ENCODE measurements at places on chromosomes 2 and 18. TPM values are rescaled to one million over a fixed set of nuclear protein-coding genes. Genes with fewer than 3 reads are reported as not detected.

DNA sequence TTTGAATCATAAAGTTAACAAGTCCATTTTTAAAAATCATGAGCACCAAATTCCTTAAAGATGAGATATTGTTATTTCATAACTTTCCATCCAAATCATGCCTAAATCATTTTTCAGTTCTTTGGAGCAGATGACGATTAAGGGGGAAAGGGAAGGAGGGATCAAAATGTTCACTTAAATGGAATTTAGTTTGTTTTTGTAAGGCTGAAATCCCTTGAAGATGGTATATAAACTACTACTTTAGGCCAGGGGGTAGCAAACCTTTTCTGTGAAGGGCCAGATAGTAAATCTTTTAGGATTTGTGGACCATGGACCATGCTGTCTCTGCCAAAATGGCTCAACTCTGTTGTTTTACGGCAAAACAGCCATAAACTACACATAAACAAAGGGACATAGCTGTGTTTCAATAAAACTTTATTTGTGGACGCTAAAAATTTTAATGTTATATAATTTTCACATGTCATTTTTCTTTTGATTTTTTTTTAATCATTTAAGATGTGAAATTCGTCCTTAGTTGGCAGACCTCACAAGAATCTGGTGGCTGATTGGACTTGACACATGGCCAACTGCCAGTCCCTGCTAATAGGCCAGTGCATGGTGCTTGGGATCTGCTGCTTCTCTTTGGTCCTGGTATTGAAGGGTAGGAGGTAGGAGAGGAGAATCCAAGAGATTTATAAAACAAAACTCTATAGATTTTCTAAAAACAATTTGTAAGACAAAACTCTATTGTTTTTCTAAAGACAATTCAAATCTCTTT, 52.0 kb upstream of the RTN4 start:
- H3K4me3 ChIP-seq, result no peak overlapping the region
- peak; percentile 96 for DNase-seq
- peaks cover 25% of the 10 kb centered on the region for H3K4me1 ChIP-seq
- H3K27ac ChIP-seq, result peak overlapping the region; percentile 100
- no peaks in the 10 kb centered on the region for H3K36me3 ChIP-seq

The SPHKAP gene
- not detected for total RNA-seq

The PLCL1 gene
- 0.18 TPM for total RNA-seq

The AKAIN1 gene
- total RNA-seq, result not detected

The GPR39 gene
- 9.0 TPM for total RNA-seq

The CFLAR gene
- 48.3 TPM for total RNA-seq

GRCh38 chr2:24076849-24077534, 866 bp upstream of the SF3B6 start:
- no peaks in the 10 kb centered on the region for H3K27me3 ChIP-seq
- peak overlapping the region; percentile 73 for H3K4me3 ChIP-seq
- H3K36me3 ChIP-seq, result peaks cover 10% of the 10 kb centered on the region
- H3K27ac ChIP-seq, result peak overlapping the region; percentile 40
- no peak for DNase-seq

DNA sequence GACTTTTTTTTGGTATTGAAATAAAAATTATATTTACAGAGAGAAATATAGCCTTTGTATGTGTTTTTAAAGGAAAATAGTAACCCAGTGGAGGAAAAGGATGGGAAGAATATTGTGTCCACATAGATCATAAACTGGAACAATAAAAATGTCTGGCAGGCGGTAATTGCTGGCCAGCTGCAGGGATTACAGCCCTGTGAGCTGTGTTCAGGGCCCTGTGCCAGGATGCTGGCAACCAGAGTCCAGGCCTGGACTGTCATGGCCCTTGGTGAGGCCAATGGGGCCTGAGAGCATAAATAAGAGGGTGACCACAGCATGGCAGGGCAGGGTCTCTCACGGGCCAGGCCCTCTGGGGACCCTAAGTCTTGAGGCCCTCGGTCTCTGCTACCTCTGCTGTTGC, 171.2 kb downstream of the ACOXL start:
- no peak overlapping the region for H3K4me3 ChIP-seq
- no peak for DNase-seq
- no peaks in the 10 kb centered on the region for H3K36me3 ChIP-seq
- peaks cover 13% of the 10 kb centered on the region for H3K27me3 ChIP-seq

DNA sequence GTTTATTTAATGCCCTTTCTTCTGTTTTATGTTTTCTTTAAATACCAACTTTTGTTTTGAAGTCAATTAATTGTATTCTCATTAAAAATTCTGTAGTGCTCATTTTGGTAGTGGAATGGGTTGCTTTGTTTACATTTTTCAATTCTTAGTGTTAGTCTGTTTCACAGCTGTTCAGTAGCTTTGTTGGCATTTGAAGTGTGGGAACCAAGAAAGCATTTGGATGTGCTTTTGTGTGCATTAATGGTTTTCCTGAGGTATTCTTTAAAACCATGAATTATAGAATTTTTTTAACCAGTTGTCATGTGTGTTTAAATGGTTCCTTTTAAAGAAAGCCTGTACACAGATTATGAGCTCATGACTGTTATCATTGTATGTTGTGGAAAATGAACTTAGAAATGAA, 19.7 kb downstream of the MIB1 start:
- H3K4me1 ChIP-seq, result peaks cover 4% of the 10 kb centered on the region
- peak; percentile 65 for DNase-seq
- H3K36me3 ChIP-seq, result no peaks in the 10 kb centered on the region
- H3K27me3 ChIP-seq, result no peaks in the 10 kb centered on the region
- no peak overlapping the region for H3K27ac ChIP-seq

The BCL2L11 gene
- total RNA-seq, result 1.4 TPM

DNA sequence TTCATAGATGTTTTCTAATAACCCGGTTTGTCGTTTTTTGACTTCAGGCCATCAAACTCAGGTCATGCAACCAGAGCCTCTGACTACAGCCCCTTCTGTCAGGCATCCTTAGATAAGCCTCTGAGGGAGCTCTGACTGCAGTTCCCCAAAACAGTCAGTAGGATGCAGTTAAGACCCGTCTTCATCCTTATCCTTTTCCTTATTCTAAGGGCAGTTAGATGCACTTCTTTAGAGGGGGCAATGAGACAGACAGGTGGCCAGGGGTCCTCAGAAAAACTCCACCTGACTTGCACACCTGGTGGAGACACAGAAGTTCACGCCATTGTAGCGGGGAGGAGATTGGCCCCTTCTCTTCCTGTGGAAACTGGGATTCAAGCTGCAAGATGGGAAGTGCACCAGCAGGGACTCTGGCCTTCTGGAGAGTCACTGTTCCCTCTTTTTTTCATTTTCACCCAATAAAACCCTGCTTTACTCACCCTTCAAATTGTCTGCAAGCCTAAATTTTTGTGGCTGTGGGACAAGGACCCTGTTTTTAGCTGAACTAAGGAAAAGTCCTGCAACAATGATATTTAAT, 104.8 kb upstream of the TFPI start:
- H3K4me3 ChIP-seq, result no peak overlapping the region
- no peaks in the 10 kb centered on the region for H3K27me3 ChIP-seq
- no peaks in the 10 kb centered on the region for H3K4me1 ChIP-seq
- peak; percentile 45 for DNase-seq

The C2orf81 gene
- under 0.01 TPM for total RNA-seq

The ASXL3 gene
- under 0.01 TPM for total RNA-seq

The TCF4 gene
- total RNA-seq, result 83.9 TPM

All from IMR-90 (cell line).